Activated T-cell treated with anti-CD3 and anti-CD28 coated beads, Interleukin-2, amount 50 U/mL, for 48 hours (primary cell): ENCODE measurements at places on chromosomes 6 and 20.

DNA sequence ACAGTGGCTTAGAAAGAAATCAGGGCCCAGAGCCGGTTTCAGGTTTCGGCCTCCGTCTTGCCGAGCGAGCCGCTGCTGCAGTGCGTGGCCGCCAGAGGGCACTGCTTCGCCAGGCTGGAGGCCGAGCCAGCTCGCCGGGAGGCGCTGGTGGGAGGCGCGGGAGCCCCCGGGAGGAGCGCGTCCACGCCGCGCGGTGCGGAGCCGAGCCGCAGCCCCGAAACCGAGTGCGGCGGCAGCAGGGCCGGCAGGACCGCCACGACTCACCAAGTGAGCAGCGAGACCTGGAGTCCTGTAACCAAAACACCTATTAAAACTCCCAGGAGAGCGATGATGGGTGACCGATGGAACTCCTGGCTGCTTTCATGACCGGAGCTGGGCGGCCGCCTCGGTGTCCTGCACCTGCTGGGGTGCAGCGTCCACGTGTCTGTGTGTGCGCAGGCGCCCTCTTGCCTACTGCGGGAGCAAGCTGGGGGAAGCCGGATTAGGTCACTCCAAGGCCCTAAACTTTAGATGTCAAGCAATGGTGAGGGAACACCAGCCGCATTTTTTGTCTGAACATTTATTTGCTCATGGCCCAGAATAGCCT, 186.9 kb upstream of the UST start:
- peak; percentile 81 for DNase-seq

DNA sequence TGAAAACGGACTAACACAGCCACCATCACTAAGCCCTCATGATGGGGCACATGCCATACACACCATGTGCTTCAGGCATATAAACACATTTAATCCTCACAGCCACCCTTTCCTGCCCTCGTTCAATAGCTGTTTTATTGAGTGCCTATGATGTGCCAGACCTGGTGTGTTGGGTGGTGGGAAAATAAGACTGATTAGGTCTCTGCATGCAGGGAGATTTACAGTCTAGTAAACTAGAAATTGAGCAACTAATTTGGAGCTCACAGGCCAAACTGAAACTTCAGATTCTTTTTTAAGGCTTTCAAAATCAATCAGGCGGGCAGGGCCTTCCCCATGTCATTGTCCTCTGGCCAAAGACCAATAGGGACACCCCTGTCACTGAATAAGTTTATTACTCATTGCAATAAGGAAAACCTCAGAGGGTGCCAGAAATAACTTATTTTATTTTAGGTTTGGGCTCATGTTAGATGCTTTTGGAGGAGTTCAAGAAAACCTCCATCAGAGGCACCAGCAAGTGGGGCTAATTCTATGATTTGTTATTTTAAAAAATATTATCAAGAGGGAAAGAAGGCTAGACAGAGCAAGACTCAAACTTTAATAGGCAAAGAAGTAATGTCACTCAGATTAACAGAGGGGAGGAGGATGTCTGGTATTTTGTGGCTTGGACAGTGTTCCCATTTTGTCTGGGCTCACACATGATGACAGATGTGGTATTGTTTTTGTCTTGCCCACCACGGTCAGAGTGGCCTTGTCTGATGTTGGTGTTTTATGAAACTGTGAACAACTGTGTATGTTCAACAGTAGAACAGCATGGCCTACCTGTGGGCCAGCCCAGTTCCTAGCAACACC, 12.0 kb downstream of the ZFP64 start:
- peak; percentile 30 for DNase-seq

DNA sequence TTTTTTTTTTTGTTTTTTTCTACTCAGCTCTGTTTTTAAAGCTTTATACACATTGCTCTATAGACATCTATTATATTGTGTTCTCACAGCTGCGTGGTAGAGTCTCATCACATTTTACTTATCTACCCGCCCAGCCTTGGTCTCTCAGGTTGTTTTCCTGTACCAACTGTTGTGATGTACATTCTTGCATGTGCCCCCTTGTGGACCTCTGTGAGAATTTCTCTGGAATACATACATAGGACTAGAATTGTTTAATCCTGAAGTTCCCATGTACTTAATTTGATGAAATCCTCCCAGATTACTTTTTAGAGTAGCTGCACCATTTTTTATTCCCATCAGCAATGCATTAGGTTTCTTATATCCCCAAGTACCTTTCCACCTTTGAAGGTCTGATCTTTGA, 40.4 kb upstream of the TINAG start:
- no peak for DNase-seq

DNA sequence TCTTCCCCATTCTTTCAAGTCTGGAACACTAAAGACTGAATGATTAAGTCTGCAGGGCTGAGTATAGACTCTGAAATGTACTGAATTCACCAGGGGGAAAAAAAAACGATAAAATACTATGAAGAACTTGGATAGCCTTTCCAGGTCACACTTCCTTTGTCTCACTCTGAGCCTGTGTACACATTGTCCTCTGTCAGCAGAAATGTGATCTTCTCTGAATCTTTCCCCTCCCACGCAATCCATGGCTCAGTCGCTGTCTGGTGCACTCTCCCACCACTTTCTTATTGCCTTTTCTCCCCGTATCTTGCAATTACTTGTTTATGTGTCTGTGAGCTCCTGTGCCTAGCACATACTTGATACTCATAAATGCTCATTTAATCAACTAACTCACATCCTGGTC, 212.6 kb upstream of the RSPO3 start:
- no peak for DNase-seq

GRCh38 chr6:107819217-107819616, 4.9 kb downstream of the SCML4 start:
- peak; percentile 51 for DNase-seq

- DNase-seq: no peak
Observed at GRCh38 chr6:144493035-144493910, 208.1 kb downstream of the UTRN start.
